ENCODE measurements at places on chromosomes 7 and 10.
A peak's percentile ranks its signal among the peaks of the same experiment; 100 is the strongest.

DNA sequence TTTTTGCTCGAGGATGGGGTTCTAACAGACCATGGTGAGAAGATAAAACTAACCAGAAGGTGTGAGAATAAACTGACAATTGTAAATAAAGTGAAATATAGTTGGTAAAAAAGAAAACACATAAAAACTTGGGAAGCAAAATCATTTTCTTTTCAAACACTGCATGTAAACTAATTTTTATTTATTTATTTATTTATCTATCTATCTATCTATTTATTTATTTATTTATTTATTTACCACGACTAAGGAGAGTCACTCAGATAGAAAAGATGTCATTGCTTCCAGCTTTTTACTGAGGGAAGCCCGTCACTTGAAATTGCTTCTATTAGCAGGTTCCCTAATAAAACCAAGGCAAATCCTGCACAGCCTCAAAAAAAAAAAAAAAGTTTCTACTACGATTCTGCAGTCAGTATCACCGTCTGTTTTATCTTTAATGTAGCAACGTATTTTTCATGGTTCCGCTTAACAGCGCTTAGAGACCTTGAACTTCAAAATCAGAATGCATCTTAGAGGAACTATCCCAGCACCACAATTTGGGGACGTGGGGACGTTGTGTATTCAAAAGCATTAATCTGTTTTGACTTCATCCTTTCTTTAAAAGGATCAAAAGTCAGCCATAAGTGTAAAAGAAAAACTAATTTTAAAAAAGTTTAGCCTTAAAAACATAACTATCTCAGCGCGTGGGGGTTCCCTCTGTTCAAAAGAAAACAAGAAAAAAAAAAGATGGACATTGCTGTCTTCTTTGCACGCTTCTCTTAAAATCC, 33.3 kb upstream of the EBLN1 start:
- peak; percentile 58 for DNase-seq

GRCh38 chr10:80670774-80671173, 133.1 kb downstream of the SH2D4B start:
- DNase-seq: no peak

DNA sequence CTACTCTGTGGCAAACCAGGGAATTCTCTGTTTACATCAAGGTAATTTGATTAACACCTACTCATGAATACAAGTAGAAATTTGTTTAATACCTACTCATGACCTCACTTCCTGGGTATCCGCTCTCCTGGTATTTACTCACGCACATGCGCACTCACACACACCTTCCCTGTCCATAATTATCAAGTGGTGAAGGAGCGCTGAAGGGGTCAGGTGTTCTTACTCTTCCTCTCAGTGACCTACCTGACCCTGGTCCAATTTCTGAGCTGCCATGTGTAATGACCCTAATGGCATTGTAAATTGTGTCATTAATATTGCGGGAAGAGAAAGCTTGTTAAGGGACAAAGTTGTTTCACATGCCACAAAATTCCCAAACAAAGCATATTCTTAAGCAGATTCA, 41.3 kb upstream of the TRIL start:
- no peak for DNase-seq

DNA sequence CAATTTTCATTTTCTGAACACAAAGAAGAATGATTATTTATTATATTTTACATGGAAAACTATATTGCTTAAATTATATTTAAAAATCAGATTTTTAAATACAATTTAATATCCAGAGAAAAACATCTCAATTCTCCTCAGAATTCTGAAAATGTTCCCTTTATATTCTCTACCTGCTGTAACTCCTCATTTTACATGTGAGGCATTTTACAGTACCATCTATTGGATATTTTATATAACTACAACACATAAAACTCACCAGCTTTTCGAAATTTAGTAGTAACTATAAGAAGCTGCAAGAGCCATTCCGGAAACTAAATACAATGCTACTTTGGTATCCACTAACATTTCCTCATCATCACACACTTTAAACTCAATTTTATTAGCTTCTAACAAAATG, 264.6 kb downstream of the DGKB start:
- no peak for DNase-seq

DNA sequence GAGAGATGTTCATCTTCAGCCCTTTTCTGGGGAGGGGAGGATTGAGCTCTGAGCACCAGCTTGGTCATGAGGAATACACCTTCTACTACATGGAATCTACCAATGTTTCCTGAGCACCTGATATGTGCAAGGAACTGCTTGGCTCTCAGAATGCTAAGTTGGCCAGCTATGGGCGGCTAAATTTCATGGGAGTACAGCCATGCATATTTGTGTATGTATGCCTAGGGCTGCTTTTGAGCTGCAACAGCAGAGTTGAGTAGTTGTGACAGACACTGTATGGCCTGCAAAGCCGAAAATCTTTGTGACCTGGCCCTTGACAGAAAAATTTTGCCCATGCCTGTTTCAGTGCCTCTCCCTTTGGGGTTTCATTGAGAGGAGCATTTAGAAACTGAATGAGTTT, 44.9 kb downstream of the NPY start:
- DNase-seq: no peak

GRCh38 chr7:106365252-106366005, 80.6 kb upstream of the NAMPT start:
- DNase-seq: no peak

GRCh38 chr7:132255898-132256297, 320.4 kb downstream of the PLXNA4 start:
- no peak for DNase-seq

GRCh38 chr10:32065856-32066255, 9.6 kb upstream of the KIF5B start:
- DNase-seq: no peak

- DNase-seq: peak; percentile 28
Observed at GRCh38 chr10:17029581-17030271, 99.9 kb downstream of the CUBN start.

GRCh38 chr7:98779800-98780587, 89.8 kb downstream of the TMEM130 start:
- no peak for DNase-seq

GRCh38 chr7:15853832-15854470, 167.5 kb upstream of the MEOX2 start:
- DNase-seq: no peak

DNA sequence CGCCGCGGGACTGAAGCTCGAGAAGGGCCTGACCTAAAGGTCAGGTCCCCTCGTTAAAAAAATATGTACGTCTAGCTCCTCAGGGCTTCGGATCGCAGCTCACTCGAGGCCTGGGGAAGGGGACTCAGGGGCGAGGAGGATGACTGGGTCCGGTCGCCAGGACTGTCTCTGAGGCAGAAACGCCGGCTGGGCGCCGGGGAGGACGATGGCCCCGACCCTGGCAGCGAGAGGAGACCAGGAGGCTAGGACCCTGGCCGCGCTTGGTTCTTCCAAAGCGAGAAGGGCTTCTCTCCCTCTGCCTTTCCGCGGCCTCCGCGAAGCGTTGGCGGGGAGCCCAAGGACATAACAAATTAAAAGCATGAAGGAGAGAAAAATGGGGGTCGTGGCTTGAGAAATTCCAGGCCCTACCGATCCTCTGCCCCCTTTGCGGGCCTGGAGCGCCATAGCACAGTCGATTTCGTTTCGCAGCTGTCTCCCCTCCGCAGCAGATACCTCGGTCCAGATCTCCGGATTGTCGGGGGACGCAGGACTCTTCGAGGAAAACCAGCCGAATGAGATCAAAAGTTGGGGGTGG, 3.1 kb downstream of the NKX2-3 start:
- no peak for DNase-seq

DNA sequence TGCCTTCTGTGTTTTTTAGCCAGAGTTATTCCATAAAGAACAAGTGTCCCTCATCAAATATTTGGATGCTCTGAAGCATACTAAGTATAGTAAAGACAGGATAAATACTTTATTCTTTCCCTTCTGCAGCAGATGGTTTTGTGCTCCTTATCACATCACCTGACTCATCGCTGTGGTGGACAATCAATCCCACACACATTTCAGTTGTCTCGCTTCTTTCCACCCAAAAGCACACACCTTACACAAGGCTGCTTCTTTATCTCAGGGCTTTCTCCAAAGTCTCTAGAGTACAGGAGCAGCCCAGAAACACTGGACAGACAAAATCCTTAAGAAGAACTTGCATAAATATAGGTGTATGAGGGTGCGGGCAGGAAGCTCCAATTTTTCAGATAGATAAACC, 43.4 kb downstream of the IGF2BP3 start:
- no peak for DNase-seq

GRCh38 chr10:44369854-44370253, 15.0 kb downstream of the CXCL12 start:
- no peak for DNase-seq

- no peak for DNase-seq
Observed at GRCh38 chr10:6342096-6342685, 139.5 kb downstream of the PFKFB3 start.

DNA sequence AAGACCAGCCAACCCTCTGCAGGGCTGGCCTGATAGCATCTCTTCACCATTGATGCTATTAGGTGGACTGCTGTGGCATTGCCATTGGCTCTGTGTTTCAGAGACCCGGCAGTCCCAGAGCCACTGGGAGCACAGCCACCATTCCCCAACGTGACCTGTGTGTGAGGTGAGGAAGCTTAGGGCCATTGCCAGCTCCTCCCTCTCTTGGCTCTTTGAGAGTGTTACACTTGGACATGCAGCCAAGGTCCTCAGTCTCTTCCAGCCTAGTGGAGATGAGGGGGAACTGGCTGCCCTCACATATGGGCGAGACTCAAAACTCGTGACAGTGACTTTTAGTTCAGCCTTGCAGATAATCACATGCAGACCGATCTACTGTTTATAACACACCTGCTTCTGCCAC, 39.3 kb upstream of the HMX3 start:
- no peak for DNase-seq

DNA sequence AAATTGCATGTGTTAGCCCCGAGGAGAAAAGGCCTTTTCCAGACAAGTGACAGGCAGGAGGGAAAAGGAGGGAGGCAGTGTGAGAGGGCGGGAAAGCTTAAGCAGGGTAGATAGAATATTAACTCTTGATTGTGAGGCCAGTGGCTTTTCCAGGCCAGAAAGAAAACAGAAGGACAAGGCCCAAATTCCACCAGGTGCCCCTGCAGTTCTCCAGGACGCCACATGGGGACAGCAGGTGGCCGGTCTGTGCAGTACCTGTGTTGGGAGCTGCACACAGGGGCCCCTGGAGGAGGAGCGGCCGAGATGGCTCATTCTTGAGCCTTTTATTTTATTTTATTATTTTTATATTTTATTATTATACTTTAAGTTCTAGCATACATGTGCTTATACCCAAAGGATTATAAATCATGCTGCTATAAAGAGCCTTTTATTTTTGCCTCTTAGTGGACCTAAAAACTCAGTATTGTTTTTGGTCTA, 141.3 kb upstream of the KLF14 start:
- DNase-seq: no peak

DNA sequence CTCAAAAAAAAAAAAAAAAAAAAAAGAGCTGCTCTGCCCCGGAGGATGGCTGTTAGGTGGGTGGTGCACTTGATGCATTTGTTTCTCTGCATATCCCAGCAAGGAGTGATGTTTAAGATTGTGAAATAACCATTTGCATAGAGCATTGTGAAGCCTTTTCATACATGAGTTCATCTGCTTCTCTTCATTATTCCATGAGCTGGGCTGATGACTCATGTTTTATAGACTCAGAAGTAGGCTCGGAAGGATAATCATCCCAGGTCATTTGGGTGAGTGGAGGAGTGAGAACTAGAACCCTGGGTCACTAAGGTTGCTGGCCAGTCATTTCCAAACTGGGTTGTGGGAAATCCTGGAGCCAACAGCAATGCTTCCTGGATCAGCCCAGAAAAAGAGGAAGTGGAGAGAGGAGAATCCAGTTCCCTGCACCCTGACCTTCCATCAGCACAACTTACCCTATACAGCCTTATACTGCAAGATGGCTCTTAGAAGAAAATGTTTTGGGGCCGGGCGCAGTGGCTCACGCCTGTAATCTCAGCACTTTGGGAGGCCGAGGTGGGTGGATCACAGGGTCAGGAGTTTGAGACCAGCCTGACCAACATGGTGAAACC, 45.3 kb downstream of the TACC2 start:
- DNase-seq: no peak

Measured in hippocampal formation (tissue), 2 donors.